ENCODE measurements at places on chromosomes 7 and 10.

- DNase-seq = no peak
Observed at GRCh38 chr10:48976196-48976595, 36.6 kb upstream of the LRRC18 start.

GRCh38 chr7:107594961-107595737 lies 15.1 kb downstream of the BCAP29 start:
- no peak for DNase-seq

DNA sequence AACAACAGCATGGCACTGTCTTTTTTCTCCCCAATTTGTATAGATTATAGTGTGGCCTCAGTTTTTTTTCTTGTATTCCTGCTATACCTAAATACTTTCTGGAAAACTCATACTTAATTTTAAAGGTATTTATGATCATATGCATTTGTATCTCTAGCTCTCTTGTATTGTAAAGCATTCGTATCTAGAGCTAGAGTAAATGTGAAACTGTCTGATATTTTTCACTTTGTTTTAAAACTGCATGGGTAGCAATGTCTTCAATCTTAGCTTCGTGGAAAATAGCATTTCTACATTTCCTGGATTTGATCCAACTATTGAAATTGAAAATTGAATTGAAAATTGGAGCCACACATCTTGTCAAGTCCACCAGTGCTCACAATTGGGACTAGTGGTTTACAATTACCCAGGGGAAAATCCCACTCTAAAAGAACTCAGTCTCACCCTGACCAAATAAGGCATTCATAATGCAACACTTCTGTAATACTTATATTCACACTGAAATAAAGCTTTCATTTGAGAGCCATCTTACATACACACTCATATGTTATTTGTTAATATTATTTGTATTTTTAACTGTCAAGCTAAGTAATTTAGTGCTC lies 51.3 kb upstream of the KLF6 start:
- no peak for DNase-seq

GRCh38 chr7:95545007-95545615 lies 51.2 kb downstream of the PDK4 start:
- DNase-seq = no peak

GRCh38 chr10:126459032-126459831 lies 71.0 kb upstream of the ADAM12 start:
- DNase-seq = no peak

DNA sequence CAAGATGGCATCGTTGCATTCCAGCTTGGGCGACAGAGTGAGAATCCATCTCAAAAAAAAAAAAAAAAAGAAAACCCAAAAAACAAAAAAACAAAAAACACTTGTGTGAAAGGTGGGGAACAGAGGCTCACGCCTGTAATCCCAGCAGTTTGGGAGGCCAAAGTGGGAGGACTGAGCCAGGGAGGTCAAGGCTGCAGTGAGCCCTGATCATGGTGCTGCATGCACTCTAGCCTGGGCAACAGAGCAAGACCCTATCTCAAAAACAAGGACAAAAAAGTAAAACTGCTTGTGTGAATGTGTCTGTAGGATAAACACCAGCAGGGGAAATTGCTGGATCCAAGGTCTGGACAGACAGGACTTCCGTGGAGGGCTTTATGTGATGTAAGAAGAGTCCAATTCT lies 4.5 kb downstream of the PAOX start:
- DNase-seq = no peak

GRCh38 chr10:124992462-124993344 lies 50.8 kb downstream of the ZRANB1 start:
- peak; percentile 40 for DNase-seq

DNA sequence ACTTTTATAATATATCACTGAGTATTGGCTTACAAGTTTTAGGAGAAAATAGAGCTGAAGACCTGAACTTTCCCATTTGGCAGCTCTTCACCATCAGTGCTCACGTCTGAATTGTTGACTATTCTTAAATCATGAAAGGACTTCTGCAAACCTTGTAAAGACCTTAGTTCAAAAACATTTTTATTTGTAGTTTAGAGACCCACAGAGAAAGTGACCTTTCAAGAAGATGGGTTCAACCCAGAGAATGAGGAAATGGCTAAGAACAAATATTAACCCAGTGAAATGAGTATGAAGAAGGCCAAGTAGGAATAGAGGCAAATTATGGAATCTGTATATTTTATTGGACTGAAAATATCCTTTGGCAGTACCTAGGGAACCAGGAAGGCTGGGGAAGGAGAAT lies 1151.1 kb downstream of the GATA3 start:
- DNase-seq = no peak

DNA sequence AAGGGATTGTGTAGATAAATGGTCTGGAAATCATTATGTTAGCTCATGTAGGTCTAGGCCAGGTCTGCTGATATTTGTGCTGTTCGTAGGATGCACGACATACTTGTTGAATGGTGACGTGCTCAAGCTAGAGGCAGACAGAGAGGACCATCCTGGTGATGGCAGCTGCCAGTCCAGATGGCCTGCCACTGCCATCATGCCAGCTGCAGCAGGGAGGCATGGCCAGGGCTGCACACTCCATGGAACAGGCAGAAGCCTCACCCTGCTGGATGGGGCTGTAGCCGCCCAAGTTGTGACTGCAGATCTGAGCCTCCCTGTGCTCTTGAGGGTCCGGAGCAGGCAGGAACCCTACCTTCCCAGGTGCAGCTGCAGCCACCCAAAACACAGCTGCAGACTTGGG lies 80.3 kb downstream of the SPDYE5 start:
- DNase-seq = no peak

DNA sequence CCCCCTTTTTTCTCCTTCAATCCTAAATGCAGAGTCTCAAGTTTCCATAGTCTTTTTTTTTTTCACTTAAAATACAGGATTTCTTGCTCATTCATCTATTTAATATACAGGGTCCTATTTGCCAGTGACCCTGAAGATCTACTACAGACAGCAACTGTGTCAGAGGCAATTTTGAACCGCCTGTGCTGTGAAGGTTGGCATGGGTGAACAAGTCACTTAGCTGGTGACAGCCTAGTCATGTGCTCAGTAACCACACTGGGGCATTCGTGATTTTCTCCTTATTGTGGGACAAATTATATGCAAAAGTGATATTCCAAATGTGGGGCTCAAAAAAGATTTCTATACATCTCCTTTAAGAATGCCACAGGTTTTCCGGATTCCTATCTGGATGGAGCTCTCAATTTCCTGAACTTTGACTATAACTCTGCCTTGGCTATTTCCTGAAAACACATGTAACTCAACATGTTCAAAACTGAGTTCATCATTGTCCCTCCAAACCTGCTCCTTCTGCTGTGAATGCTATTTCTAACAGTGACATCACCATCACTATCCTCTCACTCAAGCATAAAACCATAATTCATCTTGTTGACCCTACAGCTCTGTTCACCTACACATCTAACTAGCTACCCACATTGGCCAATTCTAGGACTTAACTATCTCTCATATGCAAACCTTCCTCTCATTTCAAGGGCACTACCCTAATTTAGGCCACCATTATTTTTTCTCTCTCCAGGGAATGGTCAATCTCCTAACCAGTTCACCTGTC lies 36.7 kb downstream of the CDK6 start:
- DNase-seq = no peak

DNA sequence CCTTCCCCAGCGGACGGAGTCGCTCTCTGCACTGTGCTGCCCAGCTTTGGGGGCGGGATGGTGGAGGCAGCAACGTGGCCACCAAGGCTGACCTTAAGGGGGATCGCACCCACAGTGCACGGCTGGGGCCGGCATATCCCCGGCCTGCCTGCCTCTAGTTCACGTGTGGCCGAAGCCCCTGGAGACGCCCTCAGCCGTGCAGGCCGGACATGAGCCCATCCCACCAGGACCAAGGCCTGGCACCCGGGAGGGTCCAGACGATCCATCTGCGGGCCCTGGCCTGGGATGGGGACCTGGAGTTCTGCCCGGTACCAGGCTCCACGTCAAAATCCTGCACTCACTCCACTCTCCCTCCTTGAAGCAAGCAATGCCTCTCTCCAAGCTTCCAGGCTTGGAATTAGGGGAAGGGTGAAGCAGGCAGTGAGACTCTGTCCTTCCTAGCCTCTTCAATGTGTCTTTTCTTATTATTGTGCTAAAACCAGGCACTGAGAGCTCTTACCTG lies 520.8 kb downstream of the REEP3 start:
- DNase-seq = no peak

DNA sequence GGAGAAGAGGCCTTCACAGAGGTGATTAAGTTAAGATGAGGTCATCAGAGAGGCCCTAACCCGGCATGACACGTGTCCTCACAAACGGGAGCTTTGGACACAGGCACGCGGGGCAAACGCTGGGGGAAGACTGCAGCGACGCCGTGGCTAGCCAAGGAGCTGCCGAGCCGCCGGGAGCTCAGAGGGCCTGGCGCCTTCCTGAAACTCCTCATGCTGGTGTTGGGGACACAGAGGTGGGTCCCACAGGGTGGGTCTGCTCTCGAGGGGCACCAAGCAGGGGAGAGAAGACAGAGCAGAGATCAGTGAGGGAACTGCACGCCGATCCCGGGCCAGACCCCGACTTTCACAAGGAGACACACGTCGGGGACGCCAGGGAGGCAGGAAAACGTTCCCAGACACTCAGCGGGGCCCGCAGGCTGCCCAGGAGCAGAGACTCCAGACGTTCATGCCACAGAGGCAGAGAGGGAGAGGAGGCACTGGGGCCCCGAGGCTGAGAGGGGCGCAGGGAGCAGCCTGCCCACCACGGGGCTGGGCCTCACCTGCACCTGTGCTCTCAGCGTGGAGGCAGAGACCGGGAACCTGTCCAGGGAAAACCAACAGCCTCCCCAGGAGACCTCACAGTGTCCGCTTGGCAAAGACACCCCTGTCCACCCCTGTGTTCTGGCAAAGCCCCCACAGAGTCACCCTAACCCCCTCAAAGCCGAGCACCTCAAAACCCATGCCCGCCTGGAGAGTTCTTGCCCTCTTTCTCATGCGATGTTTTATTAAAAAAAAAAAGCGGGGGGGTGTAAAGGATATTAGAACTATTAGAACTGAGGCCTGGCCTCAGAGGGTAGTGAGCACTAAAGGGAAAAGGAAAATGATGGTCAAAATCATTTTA lies 103.8 kb downstream of the PDGFA start:
- DNase-seq = no peak

- DNase-seq = peak; percentile 86
Observed at GRCh38 chr10:79938728-79939406, 10.0 kb downstream of the SFTPD start.

GRCh38 chr7:99409806-99410205 lies 1.0 kb downstream of the BUD31 start:
- no peak for DNase-seq

- no peak for DNase-seq
Observed at GRCh38 chr7:94374231-94374630, 20.5 kb upstream of the COL1A2 start.

- no peak for DNase-seq
Observed at GRCh38 chr7:131218727-131219128, 108.9 kb upstream of the MKLN1 start.

GRCh38 chr7:8490391-8491045 lies 57.1 kb downstream of the NXPH1 start:
- DNase-seq = no peak

GRCh38 chr7:119748251-119748860 lies 524.6 kb upstream of the KCND2 start:
- DNase-seq = no peak

DNA sequence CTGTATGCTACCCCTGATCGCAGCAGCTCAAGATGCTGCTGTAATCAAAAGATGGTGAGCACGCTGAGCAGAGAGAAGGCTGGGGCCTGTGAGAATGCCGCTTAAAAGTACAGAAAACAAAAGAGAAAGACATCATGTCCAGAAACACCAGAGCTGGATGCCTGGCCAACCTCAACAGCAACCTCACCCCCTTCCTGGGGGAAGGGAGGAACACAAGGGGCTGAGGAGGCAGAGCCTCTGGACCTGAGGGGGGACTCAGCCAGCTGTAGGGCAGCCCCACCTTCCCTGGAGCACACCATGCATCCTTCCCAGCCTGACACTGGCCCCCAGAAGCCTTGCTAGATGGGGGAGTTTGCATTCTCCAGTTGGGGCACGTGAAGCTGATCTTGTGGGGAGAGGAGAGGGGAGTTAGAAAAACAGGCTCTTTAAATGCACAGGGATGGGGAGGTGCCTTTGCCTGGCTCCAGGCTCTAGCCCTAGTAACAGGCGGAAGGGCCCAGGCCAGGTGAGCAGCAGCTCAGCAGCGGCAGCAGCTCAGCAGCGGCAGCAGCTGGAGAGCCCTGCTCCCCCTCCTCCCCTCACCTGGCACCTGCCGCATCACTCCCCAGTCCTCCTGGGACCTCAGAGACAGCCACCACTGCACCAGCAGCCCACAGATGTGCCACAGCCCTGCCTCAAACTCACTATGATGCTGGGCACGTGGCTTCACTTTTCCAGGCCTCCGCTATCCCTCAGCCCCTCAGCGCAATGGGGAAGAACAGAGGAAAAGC lies 156.3 kb downstream of the NEURL1 start:
- DNase-seq = no peak

- DNase-seq = no peak
Observed at GRCh38 chr7:116534790-116535189, 10.0 kb downstream of the CAV1 start.

DNA sequence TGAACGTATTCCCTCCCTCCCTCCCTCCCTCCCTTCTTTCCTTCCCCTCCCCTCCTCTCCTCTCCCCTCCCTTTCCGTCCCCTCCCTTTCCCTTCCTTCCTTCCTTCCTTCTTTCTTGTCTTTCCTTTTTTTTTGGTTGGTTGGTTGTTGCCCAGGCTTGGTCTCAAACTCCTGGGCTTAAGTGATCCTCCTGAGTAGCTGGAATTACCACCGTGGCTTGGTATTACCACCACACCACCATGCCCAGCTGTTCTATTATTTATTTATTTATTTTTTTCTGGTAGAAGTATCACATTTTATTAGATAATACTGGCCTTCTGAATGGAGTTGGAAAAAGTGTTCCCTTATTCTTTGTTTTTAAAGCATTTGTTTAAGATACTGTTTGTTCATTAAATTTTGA lies 95.9 kb downstream of the PHF14 start:
- DNase-seq = no peak

DNA sequence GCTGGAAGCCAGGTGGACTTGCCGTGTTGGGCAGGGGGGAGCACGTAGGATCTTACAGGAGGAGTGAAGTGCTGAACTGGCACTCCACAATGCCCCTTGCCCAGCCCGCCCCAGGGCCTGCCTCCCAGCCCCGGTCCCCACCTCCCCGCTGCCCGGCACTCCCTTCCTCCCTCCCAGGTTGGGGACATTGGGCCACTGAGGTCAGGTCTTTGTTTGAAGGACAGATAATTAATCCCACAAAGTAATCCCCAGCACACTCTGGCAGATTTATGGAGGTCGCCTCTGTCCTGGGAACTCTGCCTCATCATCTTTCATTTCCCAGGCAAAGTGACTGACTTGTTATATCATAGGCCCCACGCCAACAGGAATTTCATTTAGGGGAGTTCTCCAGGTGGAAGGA lies 122.8 kb downstream of the C10orf105 start:
- DNase-seq = no peak

Measured in GDM1 (cell line).